ENCODE measurements at places on chromosomes 5 and 9. TPM values are rescaled to one million over a fixed set of nuclear protein-coding genes. Genes with fewer than 3 reads are reported as not detected.

BSPRY gene
- 0.26 TPM for polyA plus RNA-seq

HTR1A gene
- not detected for polyA plus RNA-seq

- DNase-seq, result no peak
Measured at GRCh38 chr5:105952875-105953274, 1717.9 kb downstream of the EFNA5 start.

DNA sequence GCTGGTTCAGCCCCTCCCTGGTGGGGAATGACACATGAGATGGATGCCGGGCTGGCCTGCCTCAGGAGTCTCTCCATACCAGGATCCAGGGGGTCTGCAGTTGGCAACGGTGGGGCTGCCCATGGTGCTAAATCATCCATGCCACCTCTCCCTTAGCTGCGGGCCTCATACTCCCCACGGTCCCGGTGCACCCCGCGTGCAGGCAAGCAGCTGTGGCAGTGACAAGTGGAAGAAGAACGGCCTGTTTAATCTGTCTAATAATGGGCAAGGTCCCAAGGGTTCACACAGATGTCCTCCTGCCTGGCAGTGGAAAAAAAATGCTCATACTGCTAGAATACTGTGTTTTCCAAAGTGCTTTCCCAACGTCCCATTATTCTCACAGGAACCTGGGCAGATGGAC lies 196.9 kb upstream of the PANK3 start:
- DNase-seq, result no peak

- DNase-seq, result no peak
Measured at GRCh38 chr9:94881023-94881422, 154.5 kb downstream of the AOPEP start.

GRCh38 chr5:92653730-92654461 lies 927.1 kb downstream of the NR2F1-AS1 start:
- no peak for DNase-seq

- DNase-seq, result peak; percentile 91
Measured at GRCh38 chr9:35114113-35114839, 1.4 kb downstream of the ATOSB start.

DNA sequence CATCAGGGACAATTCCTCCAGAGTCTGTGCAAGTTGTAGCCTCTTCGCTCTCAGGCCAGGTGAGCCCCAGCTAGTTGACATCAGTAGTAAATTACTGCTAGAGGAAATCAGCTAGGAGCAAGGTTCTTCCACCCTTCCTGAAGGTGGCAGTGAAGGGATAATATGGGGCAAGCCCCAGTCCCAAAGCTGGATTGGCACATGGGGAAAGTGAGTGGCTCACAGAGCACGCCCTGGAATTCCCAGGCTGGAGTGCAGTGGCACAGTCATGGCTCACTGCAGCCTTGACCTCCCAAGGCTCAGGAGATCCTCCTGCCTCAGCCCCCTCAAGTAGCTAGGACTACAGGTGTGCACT lies 82.1 kb downstream of the CYFIP2 start:
- no peak for DNase-seq

DNA sequence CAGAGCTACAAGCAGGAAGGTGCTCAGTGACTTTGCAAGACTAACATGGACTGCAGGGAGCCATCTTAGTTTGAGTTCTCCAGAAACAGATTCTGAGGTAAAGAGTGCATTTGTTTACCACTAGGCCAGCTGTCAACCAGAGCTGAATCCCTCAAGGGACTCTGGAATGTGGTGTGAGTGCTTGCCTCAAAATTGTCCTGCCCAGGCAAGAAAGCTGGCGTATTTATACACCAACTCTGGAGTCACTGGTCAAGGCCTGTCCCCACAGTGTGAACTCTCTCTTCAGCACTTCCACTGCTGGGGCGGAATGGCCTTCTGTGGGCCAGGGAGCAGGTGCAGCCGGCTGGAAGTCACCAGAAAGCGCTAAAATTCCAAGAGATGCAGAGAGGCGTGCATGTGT lies 139.2 kb upstream of the TBCA start:
- no peak for DNase-seq

C5orf52 gene
- polyA plus RNA-seq, result not detected

DNA sequence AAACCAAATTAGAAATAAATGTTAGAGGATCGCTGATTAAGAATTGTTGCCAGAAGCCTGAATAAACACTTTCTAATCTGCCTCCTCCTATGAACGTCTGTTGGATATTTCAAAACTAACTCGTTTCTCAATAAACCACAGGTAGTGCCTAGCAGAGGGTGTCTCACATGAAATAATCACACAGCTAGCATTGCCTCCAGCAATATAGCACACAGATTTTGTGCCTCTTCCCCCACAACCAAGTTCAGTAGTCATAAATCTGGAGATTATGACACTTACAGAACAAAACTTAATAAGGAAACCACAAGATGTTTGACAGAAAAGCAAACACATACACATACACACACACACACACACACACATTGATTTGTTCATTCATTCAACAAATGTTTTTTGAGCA lies 173.2 kb upstream of the CDH10 start:
- no peak for DNase-seq

GRCh38 chr9:80158131-80158530 lies 586.4 kb downstream of the TLE4 start:
- DNase-seq, result no peak

NEUROG1 gene
- polyA plus RNA-seq, result not detected

- no peak for DNase-seq
Measured at GRCh38 chr5:112512901-112513300, 93.8 kb upstream of the EPB41L4A start.
